CD4-positive, alpha-beta memory T cell (primary cell): ENCODE measurements at places on chromosomes 7 and 10. TPM values are rescaled to one million over a fixed set of nuclear protein-coding genes. Genes with fewer than 3 reads are reported as not detected.
A peak's percentile ranks its signal among the peaks of the same experiment; 100 is the strongest.

Gene SHTN1
- 0.12 TPM for polyA plus RNA-seq

- no peak for DNase-seq
- no peaks in the 10 kb centered on the region for H3K36me3 ChIP-seq
- no peaks in the 10 kb centered on the region for H3K4me1 ChIP-seq
These were observed 178.0 kb downstream of the NPSR1 start for GRCh38 chr7:34835901-34836600.

GRCh38 chr10:77179015-77179695 lies 458.5 kb downstream of the KCNMA1 start:
- no peaks in the 10 kb centered on the region for H3K36me3 ChIP-seq
- H3K27me3 ChIP-seq, result no peaks in the 10 kb centered on the region

DNA sequence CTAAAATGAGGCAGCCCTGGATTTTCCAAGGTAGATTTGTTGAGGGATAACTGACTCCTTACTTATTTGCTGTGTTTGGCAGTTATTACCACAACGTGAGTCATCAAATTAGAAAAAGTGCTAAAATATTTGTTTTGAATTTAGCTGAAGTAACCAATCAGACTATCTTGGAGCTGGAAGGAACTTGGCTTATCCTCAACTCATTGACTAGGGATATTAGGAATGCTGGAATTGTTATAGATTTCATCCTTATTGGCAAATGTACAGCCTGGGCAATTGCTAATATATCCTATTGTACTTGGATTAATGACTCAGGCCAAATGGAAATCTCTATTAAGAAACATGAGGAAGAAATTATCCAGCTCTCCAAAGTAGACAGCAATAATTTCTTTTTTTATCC lies 1189.0 kb upstream of the LRRN3 start:
- no peaks in the 10 kb centered on the region for H3K27me3 ChIP-seq
- DNase-seq, result no peak
- no peak overlapping the region for H3K27ac ChIP-seq
- H3K4me3 ChIP-seq, result no peak overlapping the region
- no peaks in the 10 kb centered on the region for H3K36me3 ChIP-seq

GRCh38 chr10:27620430-27621397 lies 116.6 kb downstream of the RAB18 start:
- H3K36me3 ChIP-seq, result no peaks in the 10 kb centered on the region
- H3K27ac ChIP-seq, result no peak overlapping the region
- no peaks in the 10 kb centered on the region for H3K4me1 ChIP-seq
- H3K4me3 ChIP-seq, result no peak overlapping the region
- no peak for DNase-seq

GRCh38 chr10:6062101-6062771 lies at the start of gene IL2RA:
IL2RA (minus strand) TSS chr10:6062367; CDS start chr10:6062151, 216 bp downstream.
- peak within 1 kb of the TSS; percentile 71 for H3K4me3 ChIP-seq
- DNase-seq, result peak; percentile 79
- peaks cover 80% of the 10 kb centered on the region for H3K4me1 ChIP-seq
- H3K36me3 ChIP-seq, result no peaks in the 10 kb centered on the region

- H3K27me3 ChIP-seq, result no peaks in the 10 kb centered on the region
- DNase-seq, result no peak
- no peak overlapping the region for H3K4me3 ChIP-seq
- no peaks in the 10 kb centered on the region for H3K4me1 ChIP-seq
- no peak overlapping the region for H3K27ac ChIP-seq
These were observed 95.5 kb upstream of the KCNIP2 start for GRCh38 chr10:101939008-101939648.

GRCh38 chr7:42093349-42093905 lies 143.6 kb downstream of the GLI3 start:
- H3K4me3 ChIP-seq, result no peak overlapping the region
- H3K36me3 ChIP-seq, result no peaks in the 10 kb centered on the region
- no peak for DNase-seq
- no peaks in the 10 kb centered on the region for H3K4me1 ChIP-seq
- no peaks in the 10 kb centered on the region for H3K27me3 ChIP-seq
- no peak overlapping the region for H3K27ac ChIP-seq

DNA sequence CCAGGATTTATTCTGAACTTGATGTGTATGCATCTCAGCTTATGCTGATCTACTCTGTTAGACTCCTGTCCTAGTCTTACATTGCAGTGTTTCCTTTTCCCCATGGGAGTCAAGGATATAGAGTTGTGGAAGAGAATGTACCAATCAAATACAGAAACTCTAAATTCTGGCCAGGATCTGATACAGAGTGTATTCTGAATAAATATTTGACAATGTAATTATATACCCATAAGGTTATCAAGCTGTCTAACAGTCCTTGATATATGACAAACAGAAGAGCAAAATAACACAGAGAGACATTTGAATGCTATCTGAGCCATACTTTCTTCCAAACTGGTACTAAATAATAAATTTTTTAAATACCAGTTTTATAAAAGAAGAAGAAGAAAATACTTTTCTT lies 116.8 kb downstream of the ETV1 start:
- H3K4me3 ChIP-seq, result no peak overlapping the region
- DNase-seq, result no peak
- peaks cover 13% of the 10 kb centered on the region for H3K4me1 ChIP-seq
- H3K27me3 ChIP-seq, result no peaks in the 10 kb centered on the region
- H3K36me3 ChIP-seq, result no peaks in the 10 kb centered on the region

- H3K27ac ChIP-seq, result no peak overlapping the region
- DNase-seq, result no peak
- peaks cover 4% of the 10 kb centered on the region for H3K4me1 ChIP-seq
- H3K36me3 ChIP-seq, result no peaks in the 10 kb centered on the region
- H3K27me3 ChIP-seq, result no peaks in the 10 kb centered on the region
These were observed 130.6 kb downstream of the ATXN7L1 start for GRCh38 chr7:105745681-105746330.

DNA sequence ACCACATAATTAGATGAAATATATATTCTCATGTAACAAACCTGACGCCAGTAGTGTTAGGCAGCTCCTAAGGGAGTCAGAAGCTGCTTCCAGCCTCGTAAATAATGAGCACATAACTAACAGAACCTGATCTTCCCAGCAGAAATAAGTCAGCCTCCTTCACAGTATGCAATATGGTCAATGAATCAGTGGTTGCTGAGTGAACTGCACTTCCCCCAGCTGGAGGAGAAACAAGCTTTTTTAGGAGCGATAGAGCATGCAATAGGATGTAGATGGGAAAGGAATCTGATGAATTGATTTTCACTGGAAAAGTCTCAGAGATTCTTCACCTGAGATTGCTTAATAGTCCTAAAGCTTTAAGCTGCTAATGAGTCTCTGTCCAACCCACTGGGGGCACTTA lies 337.2 kb upstream of the LRGUK start:
- no peak for DNase-seq
- H3K4me1 ChIP-seq, result no peaks in the 10 kb centered on the region
- H3K27me3 ChIP-seq, result no peaks in the 10 kb centered on the region
- H3K36me3 ChIP-seq, result no peaks in the 10 kb centered on the region
- no peak overlapping the region for H3K4me3 ChIP-seq

- no peak for DNase-seq
- no peaks in the 10 kb centered on the region for H3K4me1 ChIP-seq
- no peaks in the 10 kb centered on the region for H3K36me3 ChIP-seq
- H3K4me3 ChIP-seq, result no peak overlapping the region
- H3K27ac ChIP-seq, result no peak overlapping the region
These were observed 31.8 kb upstream of the AKR1B10 start for GRCh38 chr7:134495546-134495945.

DNA sequence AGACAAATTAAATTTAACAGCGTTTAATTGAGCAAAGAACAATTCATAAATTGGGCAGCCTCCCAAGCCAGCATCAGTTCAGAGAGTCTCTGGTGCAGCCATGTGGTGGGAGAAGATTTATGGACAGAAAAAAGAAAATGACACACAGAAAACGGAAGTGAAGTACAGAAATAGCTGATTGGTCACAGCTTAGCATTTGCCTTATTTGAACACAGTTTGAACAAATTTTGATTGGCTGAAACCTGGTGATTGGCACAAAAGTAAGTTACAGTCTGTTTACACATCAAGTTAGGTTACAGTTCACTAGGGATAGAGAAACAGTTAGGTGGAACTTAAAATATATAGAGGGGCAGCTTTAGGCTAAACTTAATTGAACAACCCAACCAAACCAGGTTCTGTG lies 720.1 kb downstream of the TYW1 start:
- no peaks in the 10 kb centered on the region for H3K36me3 ChIP-seq
- H3K27ac ChIP-seq, result no peak overlapping the region
- H3K27me3 ChIP-seq, result no peaks in the 10 kb centered on the region

DNA sequence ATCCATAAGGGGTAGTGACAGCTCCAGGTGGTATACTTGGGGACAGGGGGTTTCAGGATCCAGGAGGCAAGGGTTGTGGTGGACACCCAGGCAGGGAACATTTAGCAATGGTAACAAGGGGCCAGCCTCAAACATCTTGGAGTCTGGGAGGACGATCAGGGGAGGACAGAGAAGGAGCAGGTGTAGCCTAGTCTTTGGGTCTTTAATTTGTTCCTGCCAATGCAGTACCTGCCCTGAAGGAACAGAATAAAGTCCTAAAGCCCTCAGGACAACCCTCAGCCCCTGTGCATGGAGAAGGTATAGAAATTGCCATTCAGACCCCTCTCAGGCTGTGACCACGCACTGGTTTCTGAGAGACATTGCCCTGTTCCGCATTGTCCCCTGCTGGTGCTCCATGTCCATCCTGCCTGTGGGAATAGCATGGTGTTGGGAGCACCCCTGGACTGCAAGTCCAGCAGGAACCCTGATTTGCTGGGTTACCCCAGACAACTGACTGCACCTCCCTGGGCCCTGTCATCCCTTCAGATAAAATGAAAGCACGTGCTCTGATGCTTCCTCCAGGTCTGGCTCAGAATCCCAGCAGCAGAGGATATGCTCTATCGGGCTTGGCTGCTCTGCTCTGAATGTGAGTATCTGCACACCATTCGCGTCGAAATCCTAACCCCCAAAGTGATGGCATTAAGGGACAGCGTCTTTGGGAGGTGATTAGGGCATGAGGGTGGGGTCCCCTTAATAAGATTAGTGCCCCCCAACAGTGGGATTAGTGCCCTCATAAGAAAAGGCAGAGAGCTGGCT lies 24.2 kb downstream of the DDC start:
- H3K4me3 ChIP-seq, result no peak overlapping the region
- no peak overlapping the region for H3K27ac ChIP-seq
- no peaks in the 10 kb centered on the region for H3K36me3 ChIP-seq

DNA sequence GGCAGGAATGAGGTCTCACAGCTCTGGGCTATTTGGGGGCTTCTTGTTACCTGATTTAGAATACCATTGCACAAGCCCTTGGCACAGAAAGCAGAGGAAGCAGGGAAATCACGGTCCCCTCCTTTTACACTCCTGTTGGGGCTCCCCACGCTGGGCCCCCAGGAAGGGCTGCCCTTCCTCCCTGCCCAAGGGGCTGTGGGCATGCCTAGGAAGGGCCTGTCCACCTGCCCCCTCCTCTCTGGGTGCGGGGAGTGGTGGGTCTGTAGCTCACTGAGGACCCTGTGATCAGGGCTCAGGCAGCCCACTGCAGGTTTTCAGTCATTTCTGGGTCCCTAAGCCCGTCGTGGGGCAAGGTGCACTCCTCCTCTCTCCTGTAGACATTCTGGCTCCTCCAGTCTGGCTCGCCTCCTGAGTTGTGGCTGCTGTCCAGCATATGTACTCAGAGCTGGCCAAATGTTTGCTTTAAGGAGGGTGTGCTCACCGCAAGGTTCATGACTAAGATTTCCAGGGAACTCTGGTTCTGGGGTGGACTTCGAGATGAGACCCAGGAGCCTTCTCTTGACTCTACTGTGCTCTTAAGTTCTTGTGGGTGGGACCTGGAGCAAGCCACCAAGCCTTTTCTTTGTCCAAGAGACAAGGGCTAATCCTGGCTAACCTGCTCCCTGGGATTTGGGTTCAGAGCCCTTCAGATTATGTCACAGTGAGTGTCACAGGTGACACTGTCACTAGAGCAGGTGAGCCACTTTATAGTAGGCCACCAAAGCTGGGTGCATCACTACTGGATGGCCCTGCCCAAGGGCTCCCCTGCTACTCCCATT lies 56.0 kb downstream of the TACR2 start:
- no peak overlapping the region for H3K4me3 ChIP-seq
- H3K27ac ChIP-seq, result peak overlapping the region; percentile 10
- no peak for DNase-seq
- H3K27me3 ChIP-seq, result no peaks in the 10 kb centered on the region
- peaks cover 51% of the 10 kb centered on the region for H3K4me1 ChIP-seq

GRCh38 chr10:59361663-59362143 lies 646 bp downstream of the FAM13C start:
- no peak overlapping the region for H3K4me3 ChIP-seq
- no peaks in the 10 kb centered on the region for H3K36me3 ChIP-seq
- DNase-seq, result no peak

DNA sequence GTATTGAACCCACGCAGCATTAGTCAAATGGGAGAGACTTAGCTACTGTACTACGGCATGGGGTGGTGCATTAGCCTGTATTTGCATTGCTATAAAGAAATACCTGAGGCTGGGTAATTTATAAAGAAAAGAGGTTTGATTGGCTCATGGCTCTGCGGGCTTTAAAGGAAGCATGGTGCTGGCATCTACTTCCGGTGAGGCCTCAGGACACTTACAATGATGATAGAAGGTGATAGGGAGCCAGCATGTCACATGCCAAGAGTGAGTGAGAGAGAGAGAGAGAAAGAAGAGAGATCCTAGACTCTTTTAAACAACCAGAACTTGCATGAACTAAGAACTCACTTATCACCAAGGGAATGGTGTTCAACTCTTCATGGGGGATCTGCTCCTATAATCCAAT lies 27.2 kb upstream of the CREB3L2 start:
- H3K4me3 ChIP-seq, result no peak overlapping the region
- H3K27ac ChIP-seq, result no peak overlapping the region
- no peaks in the 10 kb centered on the region for H3K36me3 ChIP-seq
- no peak for DNase-seq
- H3K4me1 ChIP-seq, result no peaks in the 10 kb centered on the region
- no peaks in the 10 kb centered on the region for H3K27me3 ChIP-seq

GRCh38 chr10:37860494-37861190 lies 3.2 kb upstream of the ZNF248 start:
- no peak for DNase-seq
- no peak overlapping the region for H3K27ac ChIP-seq
- H3K36me3 ChIP-seq, result no peaks in the 10 kb centered on the region
- H3K27me3 ChIP-seq, result no peaks in the 10 kb centered on the region
- peaks cover 16% of the 10 kb centered on the region for H3K4me1 ChIP-seq

DNA sequence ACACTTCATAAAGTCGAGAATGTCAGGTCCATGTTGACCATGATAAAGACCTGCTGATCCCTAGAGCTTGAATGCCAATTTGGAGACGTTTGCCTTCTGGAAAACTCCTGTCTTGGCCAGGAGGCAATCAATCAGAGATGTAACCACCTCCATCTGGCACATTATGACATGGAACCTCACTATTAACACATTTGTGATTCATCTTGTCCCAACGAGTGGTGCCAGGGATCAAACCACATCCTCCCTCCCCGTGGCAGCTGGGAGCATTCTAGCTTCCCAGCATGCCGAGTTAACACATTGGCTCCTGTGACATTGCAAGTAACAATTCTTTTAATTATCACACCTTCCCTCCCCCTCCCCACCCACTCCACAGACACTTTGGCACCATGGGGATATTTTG lies 84.0 kb upstream of the PPP1R17 start:
- no peak overlapping the region for H3K4me3 ChIP-seq
- H3K4me1 ChIP-seq, result no peaks in the 10 kb centered on the region
- no peaks in the 10 kb centered on the region for H3K36me3 ChIP-seq
- no peak overlapping the region for H3K27ac ChIP-seq
- no peaks in the 10 kb centered on the region for H3K27me3 ChIP-seq
- no peak for DNase-seq
